CD4-positive, alpha-beta T cell treated with Interleukin-15 for 4 hours (primary cell): ENCODE measurements at places on chromosomes 13 and 19.

- no peak for DNase-seq
These were observed 6.9 kb upstream of the CEACAM5 start for GRCh38 chr19:41701401-41702075.

GRCh38 chr13:40371531-40372125, 294.8 kb downstream of the FOXO1 start:
- DNase-seq: no peak

GRCh38 chr13:33710924-33711323, 107.0 kb upstream of the RFC3 start:
- DNase-seq: no peak

GRCh38 chr19:17448131-17448967, at the start of gene TMEM221:
Gene TMEM221 (minus strand): TSS chr19:17448668. CDS start chr19:17448462, 206 bp downstream.
- peak; percentile 50 for DNase-seq
